ENCODE measurements at places on chromosomes 4 and X. TPM values are rescaled to one million over a fixed set of nuclear protein-coding genes. Genes with fewer than 3 reads are reported as not detected.

GRCh38 chrX:155611302-155611701 is 1.4 kb downstream of the TMLHE start:
- DNase-seq, result peak; percentile 2

Gene CT45A10
- not detected for polyA plus RNA-seq

Gene STAP1
- polyA plus RNA-seq, result 0.18 TPM

DNA sequence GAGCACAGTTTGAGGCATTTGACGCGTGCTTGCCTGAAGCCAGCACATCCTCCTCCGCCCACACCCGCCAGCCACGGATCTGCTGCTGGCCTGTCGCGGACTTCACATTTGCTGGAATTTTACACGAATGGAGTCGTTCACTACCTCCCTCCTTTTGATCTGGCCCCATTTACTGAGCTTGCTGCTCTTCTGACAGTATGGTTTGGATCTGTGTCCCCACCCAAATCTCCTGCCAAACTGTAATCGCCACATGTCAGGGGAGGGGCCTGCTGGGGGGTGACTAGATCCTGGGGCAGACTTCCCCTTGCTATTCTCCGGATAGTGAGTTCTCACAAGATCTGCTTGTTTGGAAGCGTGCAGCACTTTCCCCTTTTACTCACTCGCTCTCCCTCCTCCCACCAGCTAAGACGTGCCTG is 19.9 kb upstream of the CPLX1 start:
- DNase-seq, result no peak

DNA sequence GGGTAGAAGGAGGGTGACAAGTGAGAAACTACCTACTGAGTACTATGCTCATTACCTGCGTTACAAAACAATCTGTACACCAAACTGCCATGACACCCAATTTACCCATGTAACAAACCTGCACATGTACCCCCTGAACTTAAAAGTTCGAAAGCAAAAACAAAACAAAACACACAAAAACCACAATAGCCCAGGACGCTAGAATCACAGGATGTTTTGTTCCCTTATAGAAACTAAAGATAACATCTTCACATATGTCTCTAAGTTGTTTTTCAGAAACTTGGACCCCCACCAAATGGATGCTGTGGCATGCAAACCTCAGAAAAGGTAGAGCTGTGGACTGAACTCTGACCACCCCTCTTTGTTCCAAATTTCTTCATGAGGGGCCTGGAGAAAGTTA is 25.2 kb upstream of the PNMA5 start:
- DNase-seq, result no peak

- no peak for DNase-seq
These were observed 16.4 kb upstream of the PPID start for GRCh38 chr4:158739600-158739999.

- no peak for DNase-seq
These were observed 20.5 kb downstream of the AMTN start for GRCh38 chr4:70538869-70539268.

- DNase-seq, result no peak
These were observed 173.4 kb upstream of the KIT start for GRCh38 chr4:54484383-54484782.

Data from muscle of back (tissue), 13 donors.